ENCODE measurements at places on chromosomes 7 and 10. TPM values are rescaled to one million over a fixed set of nuclear protein-coding genes. Genes with fewer than 3 reads are reported as not detected.

The TMEM26 gene
- total RNA-seq, result 0.37 TPM

The DYNC1I1 gene
- total RNA-seq, result 1.5 TPM

The TNS3 gene
- 86.6 TPM for total RNA-seq

The RGR gene
- not detected for total RNA-seq

DNA sequence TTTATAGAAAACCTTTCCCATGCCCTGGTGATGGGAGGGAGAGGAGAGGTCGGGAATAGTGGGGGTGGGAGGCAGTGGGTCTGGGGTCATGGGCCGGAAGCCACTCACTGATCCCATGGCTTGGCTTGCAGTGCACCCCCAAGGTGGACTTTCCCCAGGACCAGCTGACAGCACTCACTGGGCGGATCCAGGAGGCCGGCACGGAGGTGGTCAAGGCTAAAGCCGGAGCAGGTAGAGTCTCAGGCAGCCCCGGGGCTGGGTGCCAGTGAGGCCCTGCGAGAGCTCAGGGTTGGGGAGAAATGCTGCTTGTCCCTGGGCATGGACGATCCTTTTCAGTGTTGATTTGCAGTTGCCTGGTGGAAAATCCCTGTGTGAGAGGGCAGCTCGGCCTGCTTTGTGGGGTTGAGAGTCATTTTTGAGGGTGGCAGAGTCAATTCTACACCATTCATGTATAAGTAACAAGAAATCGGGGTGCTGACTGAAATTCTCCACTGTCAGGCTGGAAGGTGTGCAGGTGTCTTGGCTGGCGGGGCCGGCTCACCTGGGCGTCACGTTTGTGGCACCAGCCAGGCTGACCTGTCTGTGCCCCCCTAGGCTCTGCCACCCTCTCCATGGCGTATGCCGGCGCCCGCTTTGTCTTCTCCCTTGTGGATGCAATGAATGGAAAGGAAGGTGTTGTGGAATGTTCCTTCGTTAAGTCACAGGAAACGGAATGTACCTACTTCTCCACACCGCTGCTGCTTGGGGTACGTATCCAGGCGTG lies 16.5 kb downstream of the MDH2 start:
- no peaks in the 10 kb centered on the region for H3K27me3 ChIP-seq
- no peak for DNase-seq
- no peak overlapping the region for H3K4me3 ChIP-seq
- H3K27ac ChIP-seq, result no peak overlapping the region
- no peaks in the 10 kb centered on the region for H3K4me1 ChIP-seq

The PEX1 gene
- total RNA-seq, result 11.6 TPM

DNA sequence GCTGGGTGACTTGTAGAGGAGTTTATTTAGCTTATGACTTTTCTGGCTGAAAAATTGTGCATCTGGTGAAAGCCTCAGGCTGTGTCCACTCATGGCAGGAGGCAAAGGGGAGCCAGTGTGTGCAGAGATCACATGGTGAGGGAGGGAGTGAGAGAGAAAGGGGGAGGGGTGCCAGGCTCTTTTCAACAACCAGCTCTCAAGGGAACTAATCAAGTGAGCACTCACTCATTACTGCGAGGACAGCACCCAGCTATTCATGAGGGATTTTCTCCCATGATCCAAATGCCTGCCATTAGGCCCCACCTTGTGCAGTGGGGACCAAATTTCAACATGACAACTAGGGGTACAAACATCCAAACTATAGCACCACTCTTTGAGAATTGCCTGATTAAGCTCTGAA lies 590.2 kb downstream of the MAGI2 start:
- no peak overlapping the region for H3K4me3 ChIP-seq
- no peaks in the 10 kb centered on the region for H3K36me3 ChIP-seq
- no peak overlapping the region for H3K27ac ChIP-seq
- H3K4me1 ChIP-seq, result no peaks in the 10 kb centered on the region
- H3K27me3 ChIP-seq, result no peaks in the 10 kb centered on the region
- DNase-seq, result no peak
